Spleen (tissue), 13 donors: ENCODE measurements at places on chromosomes 2 and 18.

DNA sequence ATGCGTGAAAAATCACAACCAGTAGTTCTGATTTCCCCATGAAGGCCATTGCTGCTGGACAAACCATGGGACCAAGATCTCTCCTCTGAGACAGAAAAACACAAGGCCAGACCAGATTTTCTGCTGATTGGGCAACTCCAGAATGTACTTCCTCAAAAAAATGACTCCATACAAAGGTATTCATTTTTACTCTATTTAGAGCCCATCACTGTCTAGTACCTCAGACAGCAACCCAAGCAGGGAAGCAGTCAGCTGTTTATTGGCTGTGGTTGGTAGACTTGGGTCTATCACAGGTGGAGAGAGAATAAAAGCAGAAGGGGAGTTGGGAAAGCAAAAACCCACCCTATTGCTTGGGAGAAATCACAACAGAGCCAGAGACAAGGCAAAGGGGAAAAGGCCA is 219.9 kb downstream of the PIK3C3 start:
- no peak for DNase-seq

DNA sequence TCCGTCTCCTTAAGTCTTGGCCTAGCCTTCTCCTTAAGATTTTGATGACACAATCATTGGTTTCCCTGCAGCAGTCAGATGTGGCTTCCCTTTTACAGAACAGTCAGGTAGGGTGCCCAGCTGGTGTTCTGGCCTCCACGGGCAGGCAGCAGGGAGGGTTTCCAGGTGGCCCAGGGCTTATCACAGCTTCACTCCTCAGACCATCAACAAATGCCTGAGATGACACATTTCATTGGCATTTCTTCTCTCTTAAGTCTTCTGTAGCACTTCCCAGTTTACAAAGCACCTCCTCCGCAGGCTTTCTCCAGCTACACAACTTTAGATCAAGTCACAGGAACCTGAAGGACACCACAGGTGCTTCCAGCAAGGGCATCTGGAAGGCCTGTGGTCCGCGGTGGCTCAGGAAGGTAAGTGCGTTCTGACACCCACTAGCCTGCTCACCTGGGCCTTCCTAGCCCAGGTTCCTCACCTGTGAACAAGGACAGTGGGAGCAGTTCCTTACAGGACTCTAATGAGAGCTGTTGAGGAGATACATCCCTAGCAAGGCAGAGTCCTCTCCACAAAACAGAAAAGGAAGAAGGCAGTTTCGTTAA is 37.6 kb downstream of the PTPN18 start:
- peak; percentile 62 for DNase-seq

GRCh38 chr2:86417961-86418360 is 23.2 kb upstream of the KDM3A start:
- DNase-seq: no peak

- no peak for DNase-seq
Measured at GRCh38 chr2:148022351-148022750, 1.5 kb downstream of the MBD5 start.

GRCh38 chr2:4515871-4516761 is 812.7 kb downstream of the DCDC2C start:
- no peak for DNase-seq
